ENCODE measurements at places on chromosomes 7 and 10. TPM values are rescaled to one million over a fixed set of nuclear protein-coding genes. Genes with fewer than 3 reads are reported as not detected.

DNA sequence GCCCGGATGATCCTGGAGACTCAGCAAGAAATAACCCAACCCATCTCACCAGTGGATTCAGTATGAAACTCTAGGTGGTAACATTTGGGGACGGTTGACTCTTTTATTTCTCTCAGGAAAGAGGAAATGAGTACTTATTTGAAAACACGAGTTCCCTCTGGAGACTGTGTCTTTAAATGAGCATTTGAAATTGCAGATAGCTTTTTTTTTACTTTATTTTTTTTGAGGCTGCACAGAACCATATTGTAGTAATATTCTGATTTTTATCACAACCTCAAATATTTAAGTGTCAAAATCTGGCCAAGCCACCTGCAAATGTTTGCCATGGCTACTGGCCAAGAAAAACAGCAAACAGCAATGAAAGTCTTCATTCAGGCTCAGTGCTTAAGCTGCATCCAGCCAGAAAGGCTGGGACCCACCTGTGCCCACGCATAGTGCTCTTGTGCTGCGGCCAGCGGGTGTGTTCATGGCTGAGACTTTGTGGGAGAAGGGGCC, 160.8 kb downstream of the CREB5 start:
- DNase-seq = no peak

DNA sequence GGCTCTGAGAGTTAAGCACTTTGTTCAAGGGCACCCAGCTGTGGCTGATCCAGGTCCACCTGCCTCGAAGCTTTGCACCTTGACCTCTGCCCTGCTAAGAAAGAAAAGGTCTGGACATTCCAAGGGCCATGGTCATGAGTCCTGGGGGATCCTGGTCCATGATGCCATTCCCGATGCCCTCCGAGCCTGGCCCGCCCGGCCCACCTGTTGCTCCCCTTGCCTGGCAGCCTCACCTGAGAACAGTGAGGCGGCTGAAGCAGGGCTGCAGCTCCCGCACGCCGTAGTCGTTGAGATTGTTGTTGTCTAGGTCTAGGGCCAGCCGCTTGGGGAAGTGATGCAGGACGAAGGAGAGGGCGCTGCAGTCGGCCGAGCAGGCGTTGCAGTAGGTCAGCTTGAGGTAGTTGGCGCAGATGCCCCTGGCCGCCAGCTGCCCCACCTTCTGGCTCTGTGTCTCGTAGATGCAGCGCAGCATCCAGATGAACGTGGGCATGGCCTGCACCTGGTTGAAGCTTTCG, 27.5 kb downstream of the NOD1 start:
- no peak for DNase-seq

DNA sequence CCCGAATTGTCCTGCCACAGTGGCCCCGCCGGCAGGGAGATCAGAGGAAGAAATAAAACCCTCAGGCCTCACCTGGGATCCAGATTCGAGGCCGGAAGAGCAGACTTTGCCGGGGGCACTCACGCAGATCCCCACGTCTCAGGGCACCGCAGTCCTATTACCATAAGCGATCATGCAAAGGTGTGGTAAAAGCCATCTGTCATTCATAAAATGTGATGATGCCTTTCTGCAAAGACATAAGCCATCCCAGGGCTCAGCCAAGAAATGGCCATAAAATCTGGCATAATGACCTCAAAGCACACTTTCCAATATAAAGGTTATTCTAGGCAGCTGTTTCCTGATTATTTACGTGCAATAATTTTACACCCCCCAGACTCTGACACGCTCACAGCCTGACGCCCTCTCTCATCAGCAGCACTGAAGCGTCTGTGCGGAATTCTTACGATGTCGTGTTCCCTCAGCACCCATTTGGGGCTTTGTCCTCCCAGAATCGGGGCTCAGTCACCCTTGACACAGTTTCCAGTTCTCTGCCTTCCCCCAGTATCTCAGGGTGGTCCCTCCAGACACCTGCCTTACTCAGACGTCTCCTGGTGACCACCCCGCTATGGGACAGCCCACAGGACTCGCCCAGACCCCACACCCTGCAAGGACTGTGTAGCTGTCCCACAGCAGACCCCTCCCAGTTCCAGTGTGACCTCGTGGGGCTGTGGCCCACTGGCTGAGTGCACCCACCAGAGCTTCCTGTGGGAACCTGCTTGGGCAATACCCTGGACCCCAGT, 74.3 kb upstream of the FAM20C start:
- DNase-seq = no peak

DNA sequence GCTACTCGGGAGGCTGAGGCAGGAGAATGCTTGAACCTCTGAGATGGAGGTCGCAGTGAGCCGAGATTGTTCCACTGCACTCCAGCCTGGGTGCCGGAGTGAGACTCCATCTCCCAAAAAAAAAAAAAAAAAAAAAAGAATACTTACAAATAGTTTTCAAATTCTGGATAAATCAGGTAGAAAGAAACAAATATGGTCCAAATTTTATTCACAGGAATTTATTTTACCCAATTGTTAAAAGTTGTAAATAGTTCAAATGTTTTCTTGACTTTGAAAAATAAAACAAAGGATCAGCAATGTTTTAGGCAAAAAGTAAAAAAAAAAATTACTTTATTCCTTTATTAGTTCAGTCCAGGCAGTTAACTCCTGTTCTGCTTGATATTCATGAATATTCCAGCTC, 172.9 kb upstream of the NAMPT start:
- DNase-seq = no peak

- DNase-seq = no peak
These were observed 164.8 kb downstream of the ZNF438 start for GRCh38 chr10:30866896-30867295.

GRCh38 chr7:37249240-37249639, 199.4 kb downstream of the ELMO1 start:
- no peak for DNase-seq

DNA sequence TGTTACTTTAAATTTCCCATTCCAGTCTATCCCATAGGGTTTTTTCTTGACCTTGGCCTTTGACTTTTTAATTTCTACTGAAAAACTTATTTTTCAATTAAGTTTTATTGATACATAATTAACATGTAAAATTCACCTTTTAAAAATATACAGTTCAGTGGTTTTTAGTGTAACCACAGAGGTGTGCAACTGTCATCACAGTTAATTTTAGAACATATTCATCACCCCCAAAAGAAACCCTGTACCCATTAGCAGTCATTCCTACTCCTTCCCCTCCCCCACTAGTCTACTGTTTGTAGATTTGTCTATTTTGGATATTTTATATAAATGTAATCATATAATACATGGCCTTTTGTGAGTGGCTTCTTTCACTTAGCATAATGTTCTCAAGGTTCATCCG, 96.5 kb upstream of the GJD4 start:
- no peak for DNase-seq

- no peak for DNase-seq
These were observed 35.2 kb downstream of the VCL start for GRCh38 chr10:74032900-74033655.

GRCh38 chr7:70700941-70701425, 431.0 kb upstream of the GALNT17 start:
- DNase-seq = no peak

DNA sequence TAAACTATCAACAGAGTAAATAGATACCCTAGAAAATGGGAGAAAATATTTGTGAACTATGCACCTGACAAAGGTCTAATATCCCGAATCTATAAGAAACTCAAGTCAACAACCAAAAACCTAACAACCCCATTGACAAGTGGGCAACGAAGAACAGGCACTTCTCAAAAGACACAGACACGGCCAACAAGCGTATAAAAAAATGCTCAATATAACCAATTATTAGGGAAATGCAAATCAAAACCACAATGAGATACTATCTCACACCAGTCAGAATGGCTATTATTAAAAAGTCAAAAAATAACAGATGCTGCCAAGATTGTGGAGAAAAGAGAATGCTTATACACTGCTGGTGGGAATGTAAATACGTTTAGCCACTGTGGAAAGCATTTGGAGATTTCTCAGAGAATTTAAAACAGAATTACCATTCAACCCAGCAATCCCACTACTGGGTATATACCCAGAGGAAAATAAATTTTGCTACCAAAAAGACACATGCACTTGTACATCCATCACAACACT, 63.2 kb upstream of the CAV2 start:
- no peak for DNase-seq

- DNase-seq = no peak
These were observed 2.0 kb upstream of the TBXAS1 start for GRCh38 chr7:139827042-139827441.

GRCh38 chr7:41910940-41911600, 208.2 kb upstream of the INHBA start:
- no peak for DNase-seq

DNA sequence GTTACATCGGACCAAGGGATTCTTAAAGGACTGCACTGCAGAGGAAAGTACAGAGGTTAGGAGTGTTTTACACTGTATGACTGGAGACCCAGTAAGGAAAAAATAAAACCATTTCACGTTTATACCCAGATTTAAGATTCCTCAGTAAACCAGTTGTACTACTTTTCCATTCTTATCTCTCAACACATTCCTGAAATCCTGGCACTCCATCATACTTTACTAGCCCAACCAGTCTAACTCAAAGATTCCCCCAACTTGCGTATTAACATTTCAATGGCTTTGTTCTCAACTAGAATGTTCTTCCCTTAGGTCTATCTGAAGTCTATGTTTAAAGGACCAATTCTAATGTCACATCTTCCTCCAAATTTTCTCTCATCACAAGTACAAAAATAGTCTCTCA, 8.0 kb downstream of the CCDC186 start:
- no peak for DNase-seq

- DNase-seq = no peak
These were observed 2.6 kb upstream of the HOXA9 start for GRCh38 chr7:27167916-27168264.

- no peak for DNase-seq
These were observed 18.3 kb downstream of the CLEC2L start for GRCh38 chr7:139541600-139542307.

- no peak for DNase-seq
These were observed 47.8 kb downstream of the FAM20C start for GRCh38 chr7:240146-240676.

DNA sequence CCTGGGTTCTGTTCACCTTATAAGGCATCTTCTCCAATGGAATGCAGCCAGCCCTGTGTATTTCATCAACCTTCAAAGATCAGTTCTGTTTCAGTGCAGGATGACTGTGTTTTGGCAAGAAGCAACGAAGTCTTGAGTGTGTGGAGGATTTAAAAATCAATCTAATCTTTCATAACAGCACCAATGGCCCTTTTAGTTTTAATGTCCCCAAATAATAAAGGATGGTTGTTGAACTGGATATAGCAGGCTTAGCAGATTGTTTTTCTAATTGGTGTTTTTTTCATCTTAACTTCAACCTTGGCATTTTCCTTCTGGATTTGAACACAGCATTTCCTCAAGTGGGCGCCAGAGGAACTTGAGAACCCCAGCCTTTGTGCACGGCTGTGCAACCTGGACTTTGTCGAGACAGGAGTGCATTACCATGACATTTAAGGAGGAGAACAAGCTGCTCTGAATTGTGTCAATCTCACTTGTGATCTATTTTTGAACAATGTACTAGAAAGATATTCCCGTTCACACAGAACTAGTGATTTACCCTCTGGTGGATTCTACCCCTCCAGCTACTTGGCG, 313.3 kb upstream of the AKR1E2 start:
- DNase-seq = no peak

GRCh38 chr7:102404005-102404861, 8.1 kb downstream of the PRKRIP1 start:
- DNase-seq = peak; percentile 41

- DNase-seq = no peak
These were observed 16.5 kb downstream of the MAT1A start for GRCh38 chr10:80272793-80273522.

Gene PKD2L1
- not detected for total RNA-seq

Gene EGR2
- 54.5 TPM for total RNA-seq

Gene NKX1-2
- not detected for total RNA-seq

Gene UFSP1
- 2.4 TPM for total RNA-seq

Gene FAM25C
- total RNA-seq = not detected

Gene AMPH
- not detected for total RNA-seq

Gene MRPL43
- total RNA-seq = 53.3 TPM

Gene ESYT2
- 73.3 TPM for total RNA-seq

Gene CDK5
- total RNA-seq = 19.4 TPM

Gene TACC2
- total RNA-seq = not detected
